ENCODE measurements at places on chromosomes 1 and 21.

DNA sequence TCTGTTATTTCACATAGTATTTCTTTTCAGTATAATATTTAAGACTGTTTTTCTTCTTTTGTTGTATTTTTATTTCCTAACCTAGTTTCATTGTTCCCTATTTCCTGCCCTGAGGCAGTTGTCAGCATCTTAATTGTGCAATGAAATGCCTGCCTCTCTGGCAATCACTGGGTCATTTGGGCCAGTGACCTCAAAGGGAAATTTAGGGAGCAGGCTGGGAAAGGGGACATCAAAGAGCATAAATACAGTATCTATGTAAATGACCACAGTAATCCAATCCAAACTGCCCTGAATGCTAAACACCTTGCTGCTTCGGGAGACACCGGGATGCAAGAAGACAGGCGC is 147.8 kb downstream of the TLR5 start:
- DNase-seq: no peak

- peak; percentile 44 for DNase-seq
Measured at GRCh38 chr1:115331558-115332331, 6.3 kb downstream of the NGF start.

DNA sequence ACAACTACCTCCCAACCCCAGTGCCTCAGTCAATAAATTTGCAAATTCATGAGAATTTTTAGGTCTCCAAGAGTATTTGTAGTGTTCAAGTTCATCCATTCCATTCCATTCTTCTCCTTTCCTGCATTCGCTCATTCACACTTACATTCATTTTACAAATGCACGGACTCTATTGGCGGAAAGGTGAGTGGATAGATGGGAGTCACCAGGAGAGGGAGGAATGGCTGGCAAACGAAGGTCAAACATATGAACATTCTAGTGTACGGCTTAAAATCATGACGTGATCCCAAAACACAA is 2.5 kb downstream of the LORICRIN start:
- DNase-seq: no peak

- peak; percentile 87 for DNase-seq
Measured at GRCh38 chr1:32345289-32345827, 9.3 kb upstream of the MARCKSL1 start.

DNA sequence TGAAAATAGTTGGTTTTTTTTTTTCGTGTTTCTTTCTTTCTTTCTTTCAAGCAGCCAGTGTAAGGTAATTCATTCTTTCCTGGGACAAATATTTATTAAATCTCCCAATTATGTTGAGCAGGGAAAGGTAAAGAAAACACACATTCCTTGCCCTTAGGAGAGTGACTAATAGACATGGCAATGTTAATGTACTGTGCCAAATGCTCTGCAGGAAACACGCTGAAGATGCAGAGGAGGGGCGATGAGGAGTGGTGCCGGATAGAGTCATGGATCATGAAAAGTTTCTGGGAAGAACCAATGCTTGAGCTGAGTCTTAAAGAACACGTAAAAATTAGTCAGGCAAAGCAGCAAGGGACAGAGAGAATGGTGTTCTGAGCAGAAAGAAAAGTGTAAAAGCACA is 199.2 kb downstream of the DNM3 start:
- DNase-seq: peak; percentile 54

DNA sequence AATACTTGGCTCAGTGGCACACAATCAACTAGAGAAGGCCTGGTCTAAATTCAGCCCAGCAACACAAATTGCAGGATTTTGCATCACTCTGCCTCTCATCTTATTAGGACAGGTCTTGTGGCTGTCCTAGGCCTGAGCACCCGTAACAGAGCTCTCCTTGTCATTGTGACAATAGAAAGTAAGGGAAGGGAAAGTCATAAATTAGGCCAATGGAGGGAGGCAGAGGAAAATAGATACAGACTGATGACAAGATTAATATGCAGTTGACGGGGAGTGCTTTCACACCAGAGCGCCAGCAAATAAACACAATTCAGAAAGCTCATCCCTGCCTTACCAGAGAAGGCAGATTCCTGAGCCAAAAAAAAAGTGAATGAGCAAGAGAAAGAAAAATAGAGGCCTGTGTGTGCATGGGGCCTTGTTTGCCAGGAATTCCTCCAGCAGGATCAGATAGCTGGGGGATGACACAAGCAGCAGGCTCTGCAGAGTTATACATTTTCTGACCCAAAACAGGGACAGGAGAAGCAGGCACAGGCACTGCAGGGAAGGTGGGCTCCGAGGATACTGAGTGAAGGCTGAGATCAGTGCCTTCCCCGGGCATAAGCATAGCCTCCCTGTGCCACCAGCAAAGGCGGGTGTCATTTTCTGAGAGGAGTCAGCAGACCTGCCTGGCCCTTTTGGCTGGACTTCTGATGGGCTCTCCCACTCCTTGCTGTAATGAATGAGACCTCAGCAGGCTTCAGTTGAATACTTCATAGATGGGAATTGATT is 110.0 kb upstream of the SPAG17 start:
- DNase-seq: no peak

- no peak for DNase-seq
Measured at GRCh38 chr1:246513041-246513440, 6.0 kb upstream of the SMYD3 start.

GRCh38 chr21:36087362-36088138 is 17.7 kb downstream of the CBR1 start:
- no peak for DNase-seq

DNA sequence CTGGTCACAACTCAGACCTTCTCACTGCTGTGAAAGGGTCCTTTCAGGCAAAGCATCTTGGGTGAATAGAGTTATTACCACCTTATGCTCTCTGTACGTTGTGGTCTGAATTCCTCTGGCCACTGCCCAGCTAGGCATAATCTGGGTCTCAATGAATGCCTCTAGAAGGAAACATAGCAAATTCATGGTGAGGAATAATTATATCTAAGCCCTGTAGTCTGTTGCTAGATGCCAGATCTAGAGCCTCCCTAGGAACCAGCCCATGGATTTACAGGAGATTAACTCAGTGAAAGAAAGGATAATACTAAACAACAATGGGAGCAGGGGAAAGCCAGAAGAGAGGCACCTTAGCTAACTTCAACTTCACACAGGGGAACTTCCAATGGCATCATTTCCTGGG is 2.4 kb upstream of the COL11A1 start:
- DNase-seq: peak; percentile 28

DNA sequence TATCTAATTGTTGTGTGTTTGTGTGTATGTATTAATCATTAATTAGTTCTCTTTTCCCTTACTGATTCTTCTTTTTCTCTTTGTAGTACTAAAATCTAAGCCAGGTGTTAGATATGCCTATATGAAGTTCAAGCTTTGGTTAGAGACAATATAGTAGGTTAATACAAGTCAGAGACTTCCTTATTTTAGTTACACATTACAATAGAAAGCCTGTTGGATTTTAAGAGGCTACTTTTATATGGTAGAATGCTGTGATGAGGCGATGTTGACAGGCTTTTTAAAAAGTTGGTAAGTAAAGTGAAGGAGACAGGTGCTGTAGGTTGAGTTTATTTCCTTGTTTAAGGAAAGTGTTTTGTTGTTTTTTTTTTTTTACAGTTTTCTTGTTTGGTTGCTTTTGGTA is 45.9 kb downstream of the ADGRL2 start:
- DNase-seq: no peak

DNA sequence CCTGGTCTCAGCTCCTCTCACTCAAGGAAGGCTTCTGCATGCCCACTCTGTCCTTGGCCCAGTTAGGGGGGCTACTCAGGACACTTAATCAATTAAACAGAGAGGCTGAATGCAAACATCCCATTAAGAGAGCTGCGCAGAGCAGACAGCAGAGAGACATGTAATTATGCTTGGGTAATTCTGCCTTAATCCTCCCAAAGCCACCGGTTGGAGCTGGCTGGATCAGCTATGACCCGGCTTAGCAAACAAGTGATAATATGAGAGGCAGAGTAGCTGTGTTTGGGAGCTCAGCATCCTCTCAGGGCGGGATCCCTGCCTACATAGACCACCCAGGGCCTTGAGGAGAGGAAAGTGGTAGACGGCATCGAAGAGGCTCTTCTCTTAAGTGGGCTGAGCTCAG is 183.2 kb downstream of the GRIK3 start:
- no peak for DNase-seq

- peak; percentile 4 for DNase-seq
Measured at GRCh38 chr1:33337441-33337840, 16.5 kb upstream of the A3GALT2 start.

DNA sequence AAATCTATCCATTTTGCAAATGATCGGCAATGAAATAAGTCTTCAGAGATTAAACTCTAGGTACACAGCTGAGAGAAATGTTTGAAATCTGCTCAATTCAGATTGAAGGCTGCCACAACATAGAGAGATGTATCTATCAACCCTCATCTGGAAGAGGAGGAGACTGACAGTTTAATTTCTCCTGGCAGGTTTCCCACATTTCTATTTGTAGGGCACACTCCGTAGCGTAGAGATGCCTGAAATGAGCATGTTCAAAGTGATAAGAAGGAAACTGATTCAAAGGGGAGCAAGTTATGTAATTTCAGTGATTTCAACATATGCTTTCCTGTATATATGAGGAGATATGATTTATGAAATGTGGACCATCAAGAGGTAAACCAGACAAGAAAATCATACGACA is 44.1 kb downstream of the NIBAN1 start:
- DNase-seq: peak; percentile 61

DNA sequence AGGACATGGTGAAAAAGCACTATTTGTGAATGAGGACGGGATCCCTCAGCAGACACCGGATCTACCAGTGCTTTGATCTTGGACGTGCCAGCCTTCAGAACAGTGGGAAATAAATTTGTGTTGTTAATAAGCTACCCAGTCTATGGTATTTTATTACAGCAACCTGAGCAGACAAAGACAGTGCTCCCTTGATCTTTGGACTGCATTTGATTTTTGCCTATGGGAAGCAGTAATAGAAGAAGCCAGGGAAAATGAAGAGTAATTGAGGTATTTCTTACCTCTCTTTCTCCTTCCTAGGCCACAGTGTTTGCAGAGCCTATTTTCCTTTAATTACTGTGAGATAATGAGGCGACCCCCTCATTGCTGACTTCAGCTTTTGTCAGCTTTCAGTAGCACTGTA is 87.9 kb downstream of the PDE4B start:
- DNase-seq: no peak

DNA sequence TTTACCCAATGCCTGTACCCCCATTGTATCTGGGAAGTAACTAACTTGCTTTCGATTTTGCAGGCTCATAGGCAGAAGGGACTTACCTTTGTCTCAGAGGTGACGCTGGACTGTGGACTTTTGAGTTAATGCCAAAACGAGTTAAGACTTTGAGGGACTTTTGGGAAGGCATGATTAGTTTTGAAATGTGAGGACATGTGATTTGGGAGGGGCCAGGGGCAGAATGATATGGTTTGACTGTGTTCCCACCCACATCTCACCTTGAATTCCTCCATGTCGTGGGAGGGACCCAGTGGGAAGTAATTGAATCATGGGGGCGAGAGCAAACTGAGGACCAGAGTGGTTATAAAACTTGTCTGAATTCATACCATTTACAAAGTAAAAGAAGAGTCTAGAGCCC is 77.1 kb upstream of the HOOK1 start:
- no peak for DNase-seq

- peak; percentile 65 for DNase-seq
Measured at GRCh38 chr1:150528196-150528595, 12.6 kb downstream of the FALEC start.

GRCh38 chr1:94686882-94687281 is 133.3 kb upstream of the SLC44A3 start:
- DNase-seq: no peak
